ENCODE measurements at places on chromosomes 16 and 17. TPM values are rescaled to one million over a fixed set of nuclear protein-coding genes. Genes with fewer than 3 reads are reported as not detected.
A peak's percentile ranks its signal among the peaks of the same experiment; 100 is the strongest.

DNA sequence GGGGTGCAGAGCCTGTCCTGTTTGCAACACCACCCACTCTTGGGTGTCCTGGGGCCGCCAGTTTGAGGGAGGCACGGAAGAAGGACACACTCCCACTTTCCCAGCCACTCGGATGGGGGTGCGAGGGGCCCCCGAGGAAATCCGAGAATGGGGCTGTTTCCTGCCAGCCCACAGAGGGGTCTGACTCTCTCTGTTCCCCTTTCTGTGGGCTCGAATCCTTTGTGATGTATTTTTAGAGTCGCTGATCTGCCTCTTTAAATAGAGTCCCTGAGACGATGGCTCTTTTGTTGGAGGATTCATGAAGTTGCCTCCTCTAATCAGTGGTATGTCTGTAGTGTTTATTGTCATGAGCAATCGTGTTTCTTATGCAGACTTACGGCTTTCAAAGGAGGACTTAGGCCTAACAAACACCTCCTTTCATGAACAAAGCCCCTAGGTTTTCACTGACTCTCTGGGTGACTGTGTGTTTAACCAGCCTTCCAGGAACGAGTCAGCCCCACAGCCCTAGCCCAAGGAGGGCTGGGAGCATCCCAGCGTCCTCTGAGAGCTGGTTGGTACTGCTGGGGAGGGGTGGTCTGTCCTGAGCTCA is 29.1 kb downstream of the CIBAR2 start:
- DNase-seq: no peak

GRCh38 chr17:36640836-36641235 is 39.5 kb downstream of the MRM1 start:
- no peak for DNase-seq

The KRT40 gene
- total RNA-seq: not detected

The CTRL gene
- total RNA-seq: 1.5 TPM

DNA sequence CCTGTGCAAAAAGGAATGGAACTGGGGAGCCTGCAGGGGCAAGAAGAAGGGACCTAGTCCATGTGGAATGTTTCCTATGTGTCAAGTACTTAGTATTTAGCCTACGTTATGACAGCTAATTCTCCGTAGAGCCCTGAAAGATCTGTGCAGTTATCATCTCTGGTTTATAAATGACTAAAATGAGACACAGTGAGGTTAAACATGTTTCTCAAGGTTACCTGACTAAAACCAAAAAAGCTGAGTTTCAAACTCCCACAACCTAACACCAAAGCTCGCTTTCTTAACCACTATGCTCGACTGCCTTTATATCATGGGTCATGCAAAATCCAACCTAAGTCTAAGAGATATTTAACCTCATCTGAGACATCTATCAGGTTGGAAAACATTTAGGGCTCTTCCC is 53.3 kb upstream of the CCL2 start:
- DNase-seq: no peak

- peak; percentile 82 for DNase-seq
These were observed 727 bp upstream of the TENT4B start for GRCh38 chr16:50152351-50152806.

The JUP gene
- total RNA-seq: 0.33 TPM

Measured in activated naive CD4-positive, alpha-beta T cell treated with anti-CD3 and anti-CD28 coated beads for 36 hours (primary cell).